ENCODE measurements at places on chromosomes 7 and 10.
A peak's percentile ranks its signal among the peaks of the same experiment; 100 is the strongest.

GRCh38 chr10:89301721-89302445 lies at the start of gene IFIT2:
Gene IFIT2 (plus strand): TSS chr10:89302046. CDS start chr10:89302124, 78 bp downstream.
- DNase-seq = peak; percentile 38

DNA sequence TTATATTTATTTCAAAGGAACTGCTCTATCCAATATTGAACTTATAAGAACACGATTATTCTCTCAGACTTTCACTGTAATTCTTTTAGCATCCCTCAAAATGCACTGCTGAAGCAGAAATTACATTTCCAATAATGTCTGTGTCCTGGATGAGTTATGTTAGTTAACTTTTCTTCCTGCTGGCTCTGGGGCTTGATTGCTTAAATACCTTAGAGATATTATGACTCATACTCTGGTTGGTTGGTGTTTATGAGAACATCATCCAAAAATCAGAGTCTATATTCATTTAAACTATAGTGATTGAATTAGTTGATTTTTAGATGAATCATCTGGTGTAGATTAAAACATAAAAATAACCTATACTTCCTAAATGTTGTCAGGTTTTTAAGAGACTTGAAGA lies 246.3 kb upstream of the VWC2 start:
- DNase-seq = no peak

GRCh38 chr10:80498833-80499741 lies 38.6 kb upstream of the SH2D4B start:
- DNase-seq = peak; percentile 86

- DNase-seq = peak; percentile 3
Observed at GRCh38 chr7:16891338-16891737, 9.6 kb upstream of the AGR3 start.

- peak; percentile 22 for DNase-seq
Observed at GRCh38 chr10:16904639-16905061, 87.4 kb upstream of the RSU1 start.

DNA sequence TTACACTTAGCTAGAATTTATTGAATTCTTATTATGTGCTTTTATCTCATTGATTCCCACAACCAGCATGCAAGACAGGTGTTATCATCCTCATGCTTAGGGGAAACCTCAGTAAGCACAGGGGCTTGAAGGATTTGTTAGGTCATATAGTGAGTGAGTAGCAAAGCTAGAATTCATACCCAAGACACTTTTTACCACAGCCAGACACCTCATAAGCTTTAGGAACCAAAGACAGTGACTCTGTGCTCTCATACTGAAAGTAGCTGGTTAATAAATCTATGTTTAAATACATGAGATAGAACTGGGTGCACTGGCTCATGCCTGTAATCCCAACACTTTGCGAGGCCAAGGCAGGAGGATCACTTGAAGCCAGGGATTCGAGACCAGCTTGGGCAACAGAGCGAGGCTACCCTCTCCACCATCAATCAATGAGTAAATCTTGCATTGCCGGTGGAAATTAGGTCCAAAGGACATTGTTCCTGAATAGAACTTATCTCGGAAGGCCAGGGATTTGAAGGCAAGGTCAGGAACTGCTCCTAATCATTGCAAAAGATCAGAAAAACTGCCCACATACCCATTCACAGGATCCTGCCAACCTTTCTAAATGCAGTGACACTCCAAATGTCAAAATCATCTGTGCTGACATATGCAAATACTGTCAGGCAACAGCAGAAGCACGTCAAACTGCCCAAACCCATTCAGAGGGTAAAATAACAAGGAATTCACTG lies 523.5 kb downstream of the PARD3 start:
- no peak for DNase-seq

GRCh38 chr7:157459966-157460365 lies 123.2 kb downstream of the DNAJB6 start:
- no peak for DNase-seq

All from HL-60 (cell line).